CD4-positive, CD25-positive, alpha-beta regulatory T cell (primary cell): ENCODE measurements at places on chromosomes 2 and 18.
A peak's percentile ranks its signal among the peaks of the same experiment; 100 is the strongest.

DNA sequence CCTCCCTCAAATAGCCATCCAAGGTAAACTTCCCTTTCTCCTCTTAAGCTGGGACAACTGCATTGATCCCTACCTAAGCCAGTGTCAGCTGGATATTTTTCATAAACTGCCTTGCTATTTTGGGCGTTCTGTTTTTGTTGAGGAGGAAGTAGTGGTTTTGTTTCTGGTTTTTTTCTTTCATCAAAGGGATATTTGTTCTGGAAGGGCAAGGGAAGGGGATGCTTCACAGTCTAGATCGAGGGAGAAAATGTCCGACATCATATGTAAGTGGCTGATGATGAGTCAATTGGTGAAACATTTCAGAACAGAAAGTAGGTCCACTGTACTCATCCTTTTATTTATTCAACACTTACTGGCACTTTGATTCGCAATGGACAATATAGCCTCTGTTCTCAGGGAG, 31.0 kb downstream of the TANC1 start:
- DNase-seq, result no peak

DNA sequence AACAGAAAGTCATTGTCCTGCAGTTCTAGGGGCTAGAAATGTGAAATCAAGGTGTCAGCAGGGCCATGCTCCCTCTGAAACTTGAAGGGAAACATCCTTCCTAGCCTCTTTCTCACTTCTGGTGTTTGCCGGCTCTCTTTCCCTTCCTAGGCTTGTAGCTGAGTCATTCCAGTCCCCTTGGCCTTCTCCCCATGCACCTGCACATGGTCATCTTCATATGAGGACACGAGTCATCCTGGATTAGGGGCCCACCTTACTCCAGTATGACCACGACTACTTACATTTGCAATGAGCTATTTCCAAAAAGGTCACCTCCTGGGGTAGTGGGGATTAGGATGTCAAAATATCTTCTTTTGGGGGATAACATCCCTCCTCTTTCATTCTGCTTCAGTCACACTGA, 168.5 kb upstream of the CXCR4 start:
- no peak for DNase-seq

GRCh38 chr18:41326311-41326710, 628.7 kb upstream of the PIK3C3 start:
- no peak for DNase-seq

GRCh38 chr2:241445426-241445825, 63.0 kb downstream of the STK25 start:
- DNase-seq, result no peak

DNA sequence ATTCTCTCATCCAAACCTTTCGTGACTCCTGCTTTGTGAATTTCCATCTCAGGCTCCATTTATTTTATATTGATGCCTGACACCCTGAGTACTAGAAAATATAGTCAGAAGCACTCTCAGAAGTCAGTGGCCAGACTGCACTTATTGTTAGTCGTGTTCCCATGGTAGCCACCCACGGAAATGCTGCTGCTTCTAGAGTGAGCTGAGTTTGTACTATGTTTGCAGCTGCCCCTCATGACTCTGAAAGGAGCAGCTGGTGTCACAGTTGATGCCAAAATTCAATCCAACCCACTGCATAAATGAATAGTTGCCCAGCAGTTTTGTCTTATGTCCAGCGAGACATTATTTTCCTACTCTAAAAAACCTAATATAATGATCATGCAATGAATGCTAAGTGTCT, 265.2 kb upstream of the SPHKAP start:
- DNase-seq, result no peak

- DNase-seq, result no peak
These were observed 221.0 kb downstream of the SLC8A1 start for GRCh38 chr2:40230707-40231432.

DNA sequence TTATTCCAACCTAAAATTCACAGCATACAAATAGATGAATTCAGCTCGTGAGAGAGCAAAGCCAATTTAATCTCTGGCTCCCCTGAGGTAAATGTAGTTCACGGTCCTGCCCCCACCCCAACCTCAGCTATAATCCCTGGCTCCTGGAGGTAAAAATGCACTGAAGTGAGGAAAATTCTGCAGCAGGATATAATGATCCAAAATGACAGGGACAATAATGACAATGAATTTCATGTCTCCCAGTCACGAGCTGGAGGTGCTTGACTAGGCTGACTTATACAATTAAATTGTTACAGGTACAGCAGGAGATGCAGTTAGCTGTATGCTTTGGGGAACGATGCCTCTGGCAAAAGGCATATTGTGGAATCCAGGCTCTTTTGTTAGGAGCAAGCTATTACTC, 82.0 kb downstream of the GPD2 start:
- DNase-seq, result no peak

- DNase-seq, result peak; percentile 86
These were observed 45.2 kb downstream of the NCK2 start for GRCh38 chr2:105789745-105790460.

- no peak for DNase-seq
These were observed 106.7 kb downstream of the FAM210A start for GRCh38 chr18:13619505-13620205.

GRCh38 chr2:96951125-96951654, 35.2 kb downstream of the FAM178B start:
- DNase-seq, result peak; percentile 77

DNA sequence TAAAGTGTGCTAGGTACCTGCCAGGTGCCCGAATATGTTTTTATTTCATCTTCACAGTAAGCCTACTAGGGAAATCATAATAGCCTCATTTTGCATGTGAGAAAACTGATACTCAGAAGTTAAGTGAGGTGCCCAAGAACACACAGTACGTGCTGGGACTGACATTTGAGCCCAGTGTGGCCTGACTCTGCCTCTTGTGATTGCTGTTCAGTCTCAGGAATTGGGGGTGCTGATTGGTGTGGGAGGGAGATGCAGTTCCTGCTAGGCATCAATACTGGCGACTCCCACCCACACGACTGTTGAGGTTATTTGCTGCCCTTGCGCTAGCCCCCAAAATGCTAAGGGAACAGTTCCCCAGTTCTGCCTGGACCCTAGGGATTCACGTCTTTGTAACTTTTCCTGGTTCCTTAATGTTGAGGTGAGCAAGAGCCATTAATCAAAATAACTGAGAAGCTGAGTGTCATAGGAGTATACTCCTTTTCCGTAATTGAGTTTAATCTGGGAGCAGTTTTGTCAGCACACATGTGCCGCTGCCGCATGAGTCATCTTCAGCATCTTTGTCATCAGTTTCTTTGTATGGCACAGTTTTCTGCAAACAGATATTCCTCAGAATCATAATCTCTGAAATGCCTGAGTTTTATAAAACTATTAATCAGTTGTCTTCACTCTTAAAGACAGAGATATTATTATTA, 120.7 kb downstream of the NCK2 start:
- no peak for DNase-seq

- DNase-seq, result no peak
These were observed at the start of gene RESP18 for GRCh38 chr2:219332542-219332941. Gene RESP18, minus strand, starts transcription at chr2:219332744.

- no peak for DNase-seq
These were observed 533 bp downstream of the HPCAL1 start for GRCh38 chr2:10303181-10303693.

- no peak for DNase-seq
These were observed 7.7 kb downstream of the MAPRE3 start for GRCh38 chr2:26978061-26978596.

GRCh38 chr2:11631462-11631861, 38.5 kb downstream of the NTSR2 start:
- no peak for DNase-seq

DNA sequence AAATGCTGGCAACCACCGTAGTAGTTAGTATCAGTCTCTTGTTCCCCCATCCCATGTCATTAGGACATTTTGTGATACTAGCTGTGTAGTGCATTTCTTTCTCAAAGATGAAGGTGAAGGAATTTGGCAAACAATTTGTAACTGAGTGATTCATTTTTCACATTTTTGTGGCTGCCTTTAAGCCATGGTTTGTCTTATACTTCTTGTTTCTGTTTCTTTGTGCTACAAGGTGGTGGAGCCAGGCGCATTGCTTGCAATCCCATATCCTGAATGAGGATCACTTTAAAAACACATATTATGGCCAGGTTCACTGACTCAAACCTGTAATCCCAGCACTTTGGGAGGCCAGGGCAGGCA, 40.6 kb downstream of the GPD2 start:
- DNase-seq, result no peak

GRCh38 chr2:203959672-203960071, 23.1 kb downstream of the ICOS start:
- DNase-seq, result no peak

GRCh38 chr2:45540942-45541341, 70.1 kb downstream of the SRBD1 start:
- DNase-seq, result no peak

- no peak for DNase-seq
These were observed 98.3 kb downstream of the KLF7 start for GRCh38 chr2:207067473-207067872.
